ENCODE measurements at places on chromosomes 7 and 10. TPM values are rescaled to one million over a fixed set of nuclear protein-coding genes. Genes with fewer than 3 reads are reported as not detected.
A peak's percentile ranks its signal among the peaks of the same experiment; 100 is the strongest.

DNA sequence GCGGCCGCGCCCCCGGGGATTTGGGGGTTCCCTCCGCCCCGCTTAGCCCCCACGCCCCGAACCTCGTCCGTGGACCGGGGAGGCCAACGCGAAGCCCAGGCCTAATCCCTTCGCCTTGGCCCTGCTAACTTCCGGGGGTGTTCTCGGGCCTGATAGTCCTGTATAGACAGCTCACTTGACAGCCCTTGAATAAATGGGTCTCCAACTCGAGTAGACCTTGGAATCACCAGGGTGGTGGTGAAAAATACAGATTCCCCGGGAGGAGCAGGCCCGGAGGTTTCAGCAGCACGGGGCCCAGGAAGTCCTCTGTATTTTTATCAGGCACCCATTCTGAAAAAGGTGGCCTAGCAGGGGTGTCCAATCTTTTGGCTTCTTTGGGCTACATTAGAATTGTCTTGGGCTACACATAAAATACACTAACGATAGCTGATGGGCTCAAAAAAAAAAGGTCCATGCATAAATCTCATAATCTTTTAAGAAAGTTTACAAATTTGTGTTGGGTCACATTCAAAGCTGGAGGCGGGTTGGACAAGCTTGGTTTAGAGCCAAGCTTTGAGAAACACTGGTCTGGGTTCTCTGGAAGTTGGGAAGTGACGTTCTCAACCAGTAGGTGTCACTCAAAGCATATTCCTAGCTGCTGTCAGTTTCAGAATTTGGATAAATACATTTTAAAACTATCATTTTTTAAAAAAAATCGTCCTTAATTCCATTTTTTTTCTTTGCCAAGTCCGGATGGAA lies 221.7 kb downstream of the PHTF2 start:
- peak; percentile 55 for DNase-seq

DNA sequence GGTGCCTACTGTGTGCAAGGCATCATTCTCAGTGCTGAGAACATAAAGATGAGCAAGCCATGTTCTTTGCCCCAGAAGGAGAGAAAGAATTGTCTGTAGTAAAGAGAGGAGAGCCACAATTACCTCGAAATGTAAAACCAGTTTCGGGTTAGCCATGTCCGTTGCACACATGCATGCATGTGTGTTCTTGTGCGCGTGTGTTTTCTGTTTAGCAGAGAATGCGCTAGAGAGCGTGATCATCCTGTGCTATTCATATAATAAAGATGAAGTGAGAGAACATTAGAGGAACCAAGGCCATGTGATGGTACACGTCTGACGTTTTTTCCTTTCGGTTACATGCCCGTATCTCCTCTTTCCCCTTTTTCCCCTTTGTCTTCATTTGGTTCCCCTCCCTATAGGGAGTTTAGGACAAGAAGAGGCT lies 158.2 kb downstream of the CELF2 start:
- DNase-seq, result peak; percentile 85

IDI2 gene
- not detected for polyA plus RNA-seq

CWF19L1 gene
- polyA plus RNA-seq, result 29.3 TPM

SHTN1 gene
- polyA plus RNA-seq, result 14.9 TPM

MSMB gene
- not detected for polyA plus RNA-seq

DNA sequence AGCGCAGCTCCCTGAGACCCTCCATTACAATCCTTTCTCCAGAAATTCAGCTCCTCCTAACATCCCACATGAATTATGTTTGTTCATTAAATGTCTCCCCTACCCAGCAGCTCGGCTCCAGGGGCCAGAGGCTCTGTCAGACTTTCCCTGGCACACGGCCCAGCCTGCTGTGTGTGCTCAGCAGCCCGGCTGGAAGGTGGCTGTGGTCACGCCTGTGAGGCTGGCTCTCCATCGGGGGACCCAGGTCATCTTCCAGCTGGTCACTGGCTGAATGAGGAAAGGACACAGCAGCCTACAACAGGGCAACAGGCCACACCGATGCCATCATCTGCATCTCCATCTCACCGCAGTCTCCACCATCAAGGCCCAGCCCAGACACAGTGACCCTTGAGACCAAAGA lies 219.8 kb downstream of the MAD1L1 start:
- DNase-seq, result no peak
